ENCODE measurements at places on chromosomes 7 and 10.

- H3K27ac ChIP-seq = peak overlapping the region; percentile 57
- H3K36me3 ChIP-seq = no peaks in the 10 kb centered on the region
- no peaks in the 10 kb centered on the region for H3K4me1 ChIP-seq
- H3K4me3 ChIP-seq = no peak overlapping the region
- no peak for DNase-seq
- H3K27me3 ChIP-seq = no peaks in the 10 kb centered on the region
Observed at GRCh38 chr7:21086688-21087087, 300.0 kb upstream of the SP8 start.

- H3K36me3 ChIP-seq = no peaks in the 10 kb centered on the region
- no peak overlapping the region for H3K4me3 ChIP-seq
- H3K27me3 ChIP-seq = no peaks in the 10 kb centered on the region
- no peak overlapping the region for H3K27ac ChIP-seq
- no peak for DNase-seq
- H3K4me1 ChIP-seq = no peaks in the 10 kb centered on the region
Observed at GRCh38 chr7:91043924-91044645, 220.1 kb upstream of the FZD1 start.

GRCh38 chr7:54827734-54828133 lies 68.7 kb upstream of the SEC61G start:
- no peak overlapping the region for H3K4me3 ChIP-seq
- no peaks in the 10 kb centered on the region for H3K27me3 ChIP-seq
- no peak for DNase-seq
- H3K4me1 ChIP-seq = no peaks in the 10 kb centered on the region
- H3K27ac ChIP-seq = no peak overlapping the region
- no peaks in the 10 kb centered on the region for H3K36me3 ChIP-seq

DNA sequence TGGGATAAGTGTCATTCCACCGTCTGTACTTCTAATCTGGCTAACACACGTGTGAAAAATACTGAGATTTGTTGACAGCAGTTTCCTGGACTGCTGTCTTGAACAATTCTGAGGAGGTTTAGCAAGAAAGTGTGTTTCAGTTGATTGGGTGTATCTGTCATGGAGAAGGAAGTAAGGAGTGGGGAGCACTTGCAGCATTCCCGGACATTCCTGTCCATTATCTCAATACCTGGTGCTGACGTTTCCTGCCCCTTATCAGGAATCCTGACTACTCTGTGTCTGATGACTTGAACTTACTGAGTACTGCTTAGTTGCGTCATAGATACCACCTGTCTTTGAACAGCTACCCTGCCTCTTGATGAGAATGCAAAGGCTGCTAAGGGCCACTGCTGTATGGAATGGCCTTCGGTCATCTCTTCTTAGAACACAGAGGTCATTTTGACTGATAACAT lies 72.0 kb upstream of the VKORC1L1 start:
- H3K27me3 ChIP-seq = no peaks in the 10 kb centered on the region
- no peaks in the 10 kb centered on the region for H3K4me1 ChIP-seq
- no peak for DNase-seq
- no peak overlapping the region for H3K27ac ChIP-seq

GRCh38 chr10:34940436-34940835 lies 125.3 kb upstream of the PARD3 start:
- no peak overlapping the region for H3K27ac ChIP-seq
- H3K36me3 ChIP-seq = no peaks in the 10 kb centered on the region
- no peak for DNase-seq
- H3K4me1 ChIP-seq = no peaks in the 10 kb centered on the region
- H3K4me3 ChIP-seq = no peak overlapping the region

DNA sequence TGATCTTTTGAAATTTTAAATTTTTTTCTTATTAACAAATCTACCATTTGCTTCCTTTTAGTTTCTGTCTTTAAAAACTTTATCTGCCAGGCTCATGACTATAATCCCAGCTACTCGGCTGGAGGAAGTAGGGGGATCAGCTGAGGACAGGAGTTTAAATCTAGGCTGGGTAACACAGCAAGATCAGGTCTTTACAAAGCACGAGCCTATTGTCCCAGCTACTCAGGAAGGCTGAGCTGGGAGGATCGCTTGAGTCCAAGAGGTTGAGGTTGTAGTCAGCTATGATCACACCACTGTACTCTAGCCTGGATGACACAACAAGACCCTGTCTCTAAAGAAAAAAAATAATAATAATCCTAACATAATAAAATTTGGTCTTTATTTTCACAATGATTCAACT lies 17.5 kb downstream of the DPY19L1 start:
- H3K27me3 ChIP-seq = no peaks in the 10 kb centered on the region
- peaks cover 7% of the 10 kb centered on the region for H3K36me3 ChIP-seq
- no peak for DNase-seq
- no peaks in the 10 kb centered on the region for H3K4me1 ChIP-seq
- no peak overlapping the region for H3K27ac ChIP-seq

GRCh38 chr7:43943417-43944187 lies 17.4 kb downstream of the UBE2D4 start:
- no peaks in the 10 kb centered on the region for H3K36me3 ChIP-seq
- H3K4me3 ChIP-seq = no peak overlapping the region
- H3K27me3 ChIP-seq = no peaks in the 10 kb centered on the region
- DNase-seq = no peak
- H3K4me1 ChIP-seq = peaks cover 2% of the 10 kb centered on the region
- H3K27ac ChIP-seq = no peak overlapping the region

All from kidney (tissue), 22 donors.